Dorsolateral prefrontal cortex (tissue), 122 donors: ENCODE measurements at places on chromosomes 5 and 9. TPM values are rescaled to one million over a fixed set of nuclear protein-coding genes. Genes with fewer than 3 reads are reported as not detected.
A peak's percentile ranks its signal among the peaks of the same experiment; 100 is the strongest.

DNA sequence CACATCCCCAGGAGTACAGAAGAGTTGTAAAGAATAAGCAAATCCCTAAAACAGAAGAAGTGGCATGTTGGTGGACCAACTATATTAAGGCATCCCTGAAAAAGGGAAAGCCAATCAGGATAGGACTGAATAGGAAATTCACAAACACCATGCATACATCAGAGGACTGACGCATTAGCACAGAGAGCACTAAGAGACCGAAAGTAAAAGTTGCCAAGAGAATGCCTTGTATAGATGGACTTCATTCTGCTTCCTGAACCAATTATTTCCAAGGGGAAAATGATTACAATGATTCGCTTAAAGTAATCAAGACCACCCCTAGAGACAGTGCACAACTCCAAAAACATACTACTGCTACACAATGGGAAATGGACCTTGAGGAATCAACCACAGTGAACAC lies 33.5 kb downstream of the SHC3 start:
- no peak for DNase-seq

- no peak for DNase-seq
Observed at GRCh38 chr5:62284946-62285891, 20.8 kb upstream of the KIF2A start.

DNA sequence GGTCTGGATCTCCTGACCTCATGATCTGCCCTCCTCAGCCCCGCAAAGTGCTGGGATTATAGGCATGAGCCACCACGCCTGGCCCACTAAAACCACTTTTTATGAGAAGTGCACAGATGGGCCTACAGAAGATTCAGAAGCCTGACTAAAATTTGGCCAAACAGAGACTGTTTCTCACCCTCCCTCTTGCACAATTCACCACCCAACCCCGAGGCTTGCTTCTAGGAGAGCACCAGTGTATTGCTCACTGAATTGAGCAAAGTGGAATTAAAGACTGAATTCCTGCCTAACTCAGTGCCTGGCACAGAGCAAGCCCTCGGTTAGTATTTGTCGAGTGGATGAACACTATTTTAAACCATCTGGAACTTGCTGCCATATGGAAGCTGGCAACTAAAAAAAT lies 3.4 kb upstream of the DCTN4 start:
- DNase-seq, result no peak

DNA sequence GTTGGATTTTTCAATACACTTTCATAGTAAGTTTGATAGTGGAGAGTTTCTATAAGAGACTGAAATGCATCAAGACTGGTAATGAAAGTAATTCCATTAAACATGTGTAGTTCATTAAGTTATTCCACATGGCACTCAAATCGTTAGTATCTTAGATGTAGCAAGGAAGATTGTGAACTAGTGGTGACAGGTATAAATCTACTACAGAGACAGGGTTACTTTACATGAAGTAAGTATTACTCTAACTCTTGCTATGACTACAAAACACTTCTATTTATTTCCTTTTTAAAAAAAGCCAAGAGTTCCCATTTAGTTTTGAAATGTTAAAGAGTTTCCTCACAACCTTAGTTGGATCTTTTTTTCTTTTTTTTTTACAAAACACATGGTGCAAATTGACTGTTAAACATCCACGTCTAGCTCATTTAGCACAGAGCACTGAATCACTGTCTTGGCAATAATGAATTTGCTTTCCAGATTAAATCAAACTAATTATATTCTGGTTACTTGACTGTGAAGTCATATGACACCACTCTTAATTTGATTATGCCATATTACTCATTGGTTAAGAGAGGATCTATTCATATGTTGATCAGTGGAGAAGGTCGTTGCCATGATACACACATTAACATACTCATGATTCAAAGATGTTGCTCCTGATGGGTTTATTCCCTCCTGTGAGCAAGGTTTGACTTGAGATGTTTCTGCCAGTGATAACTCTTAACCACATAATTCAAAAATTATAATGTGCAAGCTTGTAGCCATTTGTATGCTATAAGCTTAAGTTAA lies 644.8 kb downstream of the EFNA5 start:
- DNase-seq, result no peak

DNA sequence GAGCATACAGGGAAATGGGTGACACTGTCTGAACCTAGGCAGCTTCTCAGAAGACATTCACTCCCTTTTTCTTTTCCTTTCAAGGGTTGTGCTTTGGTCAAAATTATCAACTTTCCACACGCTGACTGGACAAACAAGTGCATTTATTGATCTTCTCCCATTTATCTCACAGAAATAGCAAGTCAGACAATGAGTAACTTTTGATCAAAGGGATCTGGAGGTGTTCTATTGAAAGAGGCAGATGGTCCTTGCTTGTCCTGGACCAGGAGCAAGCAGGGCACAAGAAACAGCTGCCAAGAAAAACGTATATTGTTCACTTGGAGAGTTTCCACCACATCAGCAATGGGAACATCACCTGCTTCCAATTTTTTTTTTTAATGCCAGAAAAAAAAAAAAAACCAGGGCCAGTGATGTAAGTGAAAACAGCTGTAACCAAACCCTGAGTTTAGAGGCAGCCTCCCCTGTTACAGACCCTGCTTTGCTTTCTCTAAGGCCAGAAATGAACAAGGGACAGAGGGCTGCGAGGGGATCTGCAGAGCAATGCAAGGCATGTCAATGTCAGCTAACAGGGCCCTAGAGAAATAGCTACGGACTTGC lies 79.8 kb downstream of the NIPSNAP3B start:
- no peak for DNase-seq

GRCh38 chr5:134626369-134627014 lies 6.1 kb downstream of the SAR1B start:
- no peak for DNase-seq

GRCh38 chr5:141870871-141871270 lies 7.3 kb downstream of the PCDH1 start:
- no peak for DNase-seq

GRCh38 chr5:178532236-178532635 lies 58.0 kb downstream of the COL23A1 start:
- DNase-seq, result no peak

DNA sequence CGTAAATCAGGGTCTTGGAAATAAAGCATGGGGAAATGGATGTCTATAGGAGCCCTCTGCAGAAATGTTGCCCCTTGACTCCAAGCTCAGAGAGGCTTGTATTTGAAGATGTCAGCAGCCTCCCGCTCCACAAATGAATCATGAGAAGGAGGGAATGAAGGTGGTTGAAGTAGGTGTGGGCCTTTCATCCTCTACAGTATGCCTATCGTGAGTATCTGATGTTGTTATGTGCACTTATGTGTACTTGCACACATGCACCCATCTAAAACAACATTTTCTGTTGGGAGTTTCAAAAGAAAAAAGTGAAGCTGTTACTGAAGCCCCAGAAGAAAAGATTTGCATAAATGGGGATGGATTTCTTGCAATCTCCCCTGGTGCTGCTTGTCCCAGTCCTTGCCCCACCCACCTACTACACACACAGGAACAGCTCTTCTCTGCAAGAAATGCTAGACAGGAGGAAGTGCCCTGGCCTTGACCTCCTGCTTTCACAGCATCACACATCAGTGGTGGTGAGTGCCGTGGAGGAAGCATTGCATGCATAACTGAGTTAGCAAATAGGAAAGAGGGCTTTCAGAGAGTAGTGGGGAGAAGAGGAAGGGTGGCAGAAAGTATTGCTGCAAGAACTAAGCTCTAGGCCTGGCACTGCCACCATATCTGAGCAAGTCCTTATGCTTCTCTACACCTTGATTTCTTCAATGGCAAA lies 156.1 kb downstream of the SNX18 start:
- peak; percentile 48 for DNase-seq

DNA sequence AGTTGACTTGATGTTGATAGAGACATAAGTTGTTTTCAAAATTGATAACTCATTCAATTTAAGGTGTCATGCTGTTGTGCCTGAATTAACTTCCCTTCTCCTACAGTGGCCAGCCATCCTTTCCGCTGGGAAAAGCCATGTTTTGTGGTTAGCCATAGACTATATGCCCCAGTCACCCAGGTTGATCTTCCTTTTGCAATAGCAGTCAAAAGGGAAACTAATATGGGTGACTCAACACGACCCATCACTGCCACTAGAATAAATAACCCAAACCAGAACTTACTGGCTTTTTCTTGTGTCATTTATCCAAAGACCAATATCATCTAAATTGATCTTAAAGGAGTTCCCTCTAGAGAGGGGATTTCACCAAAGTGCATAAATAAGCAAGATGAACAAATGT lies 87.4 kb downstream of the PTCD2 start:
- DNase-seq, result no peak

DNA sequence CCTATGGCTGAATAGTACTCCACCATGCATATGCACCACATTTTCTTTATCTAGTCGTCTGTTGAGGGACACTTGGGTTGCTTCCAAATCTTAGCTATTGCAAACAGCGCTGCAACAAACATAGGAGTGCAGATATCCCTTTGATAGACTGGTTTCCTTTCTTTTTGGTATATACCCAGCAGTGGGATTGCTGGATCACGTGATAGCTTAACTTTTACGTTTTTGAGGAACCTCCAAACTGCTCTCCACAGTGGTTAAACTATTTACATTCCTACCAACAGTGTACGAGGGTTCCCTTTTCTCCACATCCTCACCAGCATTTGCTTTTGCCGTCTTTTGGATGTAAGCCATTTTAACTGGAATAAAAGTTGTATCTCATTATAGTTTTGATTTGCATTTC lies 142.6 kb downstream of the TARS1 start:
- DNase-seq, result no peak

DNA sequence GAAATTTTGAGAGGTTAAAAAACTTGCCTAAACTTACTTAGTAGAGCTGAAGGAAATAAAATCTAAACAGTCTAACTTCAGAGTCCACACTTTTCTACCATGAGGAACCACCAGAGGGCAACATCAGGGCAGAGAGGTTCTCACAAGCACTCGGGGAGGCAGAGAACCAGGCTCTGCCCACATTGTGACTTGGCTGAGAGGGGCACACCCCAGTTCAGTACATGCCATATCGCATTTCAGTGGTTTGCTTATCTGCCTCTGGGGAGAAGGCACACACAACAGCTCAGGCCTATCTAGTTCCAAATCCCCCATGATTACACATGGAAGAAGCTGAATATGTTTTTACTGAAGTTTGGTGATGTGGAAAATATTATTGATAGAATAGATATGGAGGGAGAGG lies 49.2 kb downstream of the EQTN start:
- DNase-seq, result peak; percentile 10

DNA sequence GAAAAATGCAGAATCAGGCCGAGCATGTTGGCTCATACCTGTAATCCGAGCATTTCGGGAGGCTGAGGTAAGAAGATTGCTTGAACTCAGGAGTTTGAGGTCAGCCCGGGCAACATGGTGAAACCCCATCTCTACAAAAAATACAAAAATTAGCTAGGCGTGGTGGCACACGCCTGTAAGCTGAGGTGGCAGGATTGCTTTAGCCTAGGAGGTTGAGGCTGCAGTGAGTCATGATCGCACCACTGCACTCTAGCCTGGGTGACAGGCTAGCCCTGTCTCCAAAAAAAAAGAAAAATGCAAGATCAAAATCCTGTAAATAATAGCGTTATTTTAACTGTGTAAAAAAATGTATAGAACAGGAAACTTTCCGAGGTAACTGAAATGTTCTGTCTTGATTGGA lies 39.4 kb downstream of the RNF44 start:
- no peak for DNase-seq

DNA sequence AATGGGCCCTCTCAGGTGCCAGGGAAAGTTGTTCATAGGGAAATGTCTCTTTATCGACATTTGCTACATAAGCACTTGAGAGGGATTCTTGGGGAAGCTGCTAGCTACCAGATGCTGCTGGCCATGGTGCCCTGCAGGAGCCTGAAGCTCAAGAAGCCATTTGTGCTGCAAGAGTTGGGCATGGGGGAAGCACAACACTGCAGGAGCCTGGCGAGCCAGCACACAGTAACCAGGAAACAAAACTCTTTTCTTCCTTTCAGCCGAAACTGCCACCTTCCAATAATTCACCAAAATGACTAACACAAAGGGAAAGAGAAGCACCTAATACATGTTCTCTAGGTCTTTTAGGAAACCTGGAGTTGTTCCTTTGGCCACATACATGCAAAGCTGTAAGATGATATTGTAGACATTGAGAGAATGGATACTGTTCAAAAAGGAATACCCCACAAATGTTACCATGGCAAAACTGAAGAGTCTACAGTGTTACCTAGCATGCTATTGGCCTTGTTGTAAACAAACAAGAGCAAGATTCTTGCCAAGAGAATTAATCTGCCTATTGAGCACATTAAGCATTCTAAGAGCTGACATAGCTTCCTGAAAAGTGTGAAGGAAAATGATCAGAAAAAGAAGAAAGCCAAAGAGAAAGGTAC lies 26.1 kb upstream of the LARP1 start:
- no peak for DNase-seq

GRCh38 chr9:89478821-89479668 lies 18.9 kb downstream of the SEMA4D start:
- no peak for DNase-seq

DNA sequence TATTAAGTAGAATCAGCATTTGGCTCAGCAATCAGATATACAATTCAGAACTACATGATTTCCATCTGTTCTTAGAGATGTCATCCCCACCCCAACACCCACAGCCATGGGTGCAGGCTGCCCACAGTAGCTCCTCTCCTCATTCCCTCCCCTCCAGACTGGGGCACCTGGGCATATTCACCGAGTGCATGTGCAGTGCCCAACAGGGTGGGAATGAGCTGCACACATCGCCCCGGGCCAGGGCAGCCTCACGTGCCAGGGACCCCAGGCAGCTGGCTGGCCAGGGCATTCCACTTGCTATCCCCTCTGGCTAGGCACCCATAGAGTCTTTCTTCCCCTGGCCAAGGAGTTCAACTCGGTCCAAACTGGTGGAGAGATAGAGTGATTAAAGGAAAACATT lies 461.9 kb upstream of the NUDT12 start:
- DNase-seq, result no peak

GRCh38 chr5:125578551-125578950 lies 832.1 kb upstream of the ZNF608 start:
- DNase-seq, result no peak

- DNase-seq, result peak; percentile 28
Observed at GRCh38 chr9:36798350-36799065, 225.8 kb downstream of the MELK start.

DNA sequence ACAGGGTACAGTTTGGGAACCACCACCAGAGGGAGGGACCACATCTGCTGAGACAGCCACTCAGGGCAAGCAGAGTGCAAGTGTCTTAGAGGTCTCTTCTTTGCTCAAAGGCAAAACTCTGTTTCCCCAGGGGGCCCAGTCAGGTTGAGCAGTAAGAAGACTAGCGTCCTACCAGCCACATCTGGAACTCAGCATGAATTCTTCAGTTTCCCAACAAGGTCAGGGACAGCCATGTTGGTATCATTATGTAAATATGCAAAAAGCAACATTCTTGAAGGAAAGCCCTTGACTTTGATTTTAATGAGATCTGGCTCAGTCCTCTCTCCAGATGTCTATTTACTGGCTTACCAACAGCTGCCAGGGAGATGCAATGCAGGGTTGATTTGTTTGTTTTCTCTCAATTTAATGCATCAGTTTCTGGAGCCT lies 46.7 kb downstream of the TGFBI start:
- no peak for DNase-seq

GRCh38 chr5:107517185-107518033 lies 153.3 kb downstream of the EFNA5 start:
- DNase-seq, result no peak

The RNF180 gene
- 24.5 TPM for total RNA-seq

The ADGRD2 gene
- not detected for total RNA-seq

The SLC24A2 gene
- 280 TPM for total RNA-seq

The SPATA31A3 gene
- not detected for total RNA-seq

The CERCAM gene
- 248 TPM for total RNA-seq

The REXO4 gene
- 17.9 TPM for total RNA-seq

The PTGES gene
- total RNA-seq, result 2.7 TPM

The STPG3 gene
- total RNA-seq, result not detected

The PTGS1 gene
- total RNA-seq, result 3.8 TPM

The BHMT2 gene
- total RNA-seq, result 2.8 TPM
